Brain microvascular endothelial cell (primary cell): ENCODE measurements at places on chromosomes 5 and 9.
A peak's percentile ranks its signal among the peaks of the same experiment; 100 is the strongest.

DNA sequence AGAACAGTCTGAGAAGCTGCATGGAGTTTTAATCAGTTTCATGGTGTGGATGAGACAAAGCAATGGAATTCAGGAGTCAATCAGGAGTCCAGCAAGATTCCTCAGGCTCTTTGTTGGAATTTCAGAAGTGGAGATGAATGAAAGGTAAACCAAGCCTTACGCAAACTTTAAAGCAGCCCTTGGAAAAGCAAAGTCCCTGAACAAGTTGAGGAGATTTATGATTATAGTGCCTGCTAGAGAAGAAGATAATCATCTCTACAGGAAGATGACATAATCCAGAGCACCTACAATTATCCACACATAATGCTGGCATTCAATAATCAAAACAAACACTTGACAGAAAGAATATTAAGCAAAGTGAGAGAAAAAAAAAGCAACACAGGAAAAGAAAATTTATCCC, 1380.1 kb upstream of the NUDT12 start:
- DNase-seq, result no peak

GRCh38 chr9:120191141-120191540, 388.8 kb downstream of the CDK5RAP2 start:
- no peak for DNase-seq

GRCh38 chr9:120403543-120403856, 176.5 kb downstream of the CDK5RAP2 start:
- no peak for DNase-seq

- DNase-seq, result no peak
These were observed 17.9 kb downstream of the FGD3 start for GRCh38 chr9:92965061-92965758.

GRCh38 chr5:6504677-6505415, 56.2 kb downstream of the UBE2QL1 start:
- DNase-seq, result no peak

GRCh38 chr9:85872463-85872862, 68.5 kb upstream of the NAA35 start:
- no peak for DNase-seq

DNA sequence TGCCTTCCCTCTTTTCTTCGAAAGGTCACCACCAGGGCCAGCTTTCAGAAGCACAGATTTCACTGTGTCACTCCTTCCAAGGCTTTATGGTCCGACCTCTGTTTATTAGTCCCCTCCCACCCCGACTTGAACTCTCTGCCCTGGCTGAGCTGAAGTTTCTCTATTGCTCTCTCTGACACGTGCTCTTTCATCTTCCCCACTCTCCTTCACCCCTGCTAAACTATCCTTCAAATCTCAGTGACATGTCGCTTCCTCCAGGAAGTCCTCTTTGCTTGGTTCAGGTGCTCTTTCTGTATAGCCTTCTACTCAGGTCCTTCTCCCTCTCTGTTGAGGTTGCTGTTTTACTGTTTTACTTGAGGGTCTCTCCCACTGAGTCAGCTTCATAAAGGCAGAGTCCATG, 64.4 kb downstream of the ARHGEF37 start:
- no peak for DNase-seq

DNA sequence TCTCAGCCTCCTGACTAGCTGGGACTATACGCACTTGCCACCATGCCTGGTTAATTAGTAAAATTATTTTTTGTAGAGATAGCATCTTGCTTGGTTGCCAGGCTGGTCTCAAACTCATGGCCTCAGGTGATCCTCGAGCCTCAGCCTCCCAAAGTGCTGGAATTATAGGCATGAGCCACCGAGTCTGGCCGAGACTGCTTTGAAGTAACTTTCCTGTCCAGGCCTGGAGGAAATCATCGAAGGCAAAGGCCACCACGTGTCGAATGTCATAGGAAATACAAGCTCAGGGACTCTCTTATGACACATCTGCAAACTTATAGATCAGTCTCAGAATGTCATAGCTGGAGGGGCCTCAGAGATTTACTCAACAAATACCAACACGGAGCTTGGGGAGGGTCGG, 25.1 kb downstream of the RAPGEF1 start:
- no peak for DNase-seq

DNA sequence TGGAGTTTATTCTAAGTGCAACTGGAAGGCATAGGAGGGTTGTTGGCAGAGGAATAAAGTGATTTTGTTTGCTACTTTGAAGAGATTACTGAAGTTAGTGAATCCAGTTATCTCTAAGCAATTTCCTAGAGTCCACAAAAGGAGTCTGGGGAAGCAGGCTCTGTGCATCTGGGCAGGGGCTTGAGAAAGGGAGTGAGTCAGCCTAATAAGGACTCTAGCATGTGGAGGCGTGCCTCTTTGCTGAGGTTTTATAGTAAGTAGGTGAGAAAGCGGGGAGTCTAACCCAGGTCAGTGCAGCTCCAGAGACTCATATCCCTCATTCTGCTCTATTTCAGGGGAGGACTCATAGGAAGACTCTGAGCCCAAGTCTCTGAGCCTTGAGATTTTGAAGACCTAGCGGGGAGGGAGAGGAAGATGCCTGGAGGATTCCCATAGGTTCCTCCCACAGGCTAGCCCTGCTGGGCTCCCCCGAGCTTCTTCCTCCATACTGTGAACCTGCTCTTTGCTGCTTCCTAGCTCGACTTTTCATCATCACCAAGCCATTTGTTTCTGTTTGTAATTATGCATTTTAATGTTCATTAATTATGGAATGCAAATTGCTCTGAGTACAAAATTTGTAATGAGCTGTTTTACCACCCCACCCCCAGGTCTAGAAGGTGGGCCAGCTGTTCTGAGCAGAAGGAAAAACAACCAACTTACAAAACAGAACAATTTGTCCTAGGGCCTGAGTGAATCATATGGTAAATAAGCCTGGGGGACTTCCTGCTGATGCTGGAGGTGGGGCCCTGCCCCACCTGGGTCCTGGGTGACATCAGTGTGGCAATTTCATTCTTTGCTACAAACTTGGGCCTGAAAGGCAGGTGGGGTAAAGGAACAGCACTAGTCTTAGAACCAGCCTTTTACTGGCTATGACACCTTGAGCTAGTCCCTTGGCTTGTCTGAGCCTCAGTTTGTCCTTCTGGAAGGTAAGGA, 150.2 kb downstream of the TRIM32 start:
- no peak for DNase-seq

DNA sequence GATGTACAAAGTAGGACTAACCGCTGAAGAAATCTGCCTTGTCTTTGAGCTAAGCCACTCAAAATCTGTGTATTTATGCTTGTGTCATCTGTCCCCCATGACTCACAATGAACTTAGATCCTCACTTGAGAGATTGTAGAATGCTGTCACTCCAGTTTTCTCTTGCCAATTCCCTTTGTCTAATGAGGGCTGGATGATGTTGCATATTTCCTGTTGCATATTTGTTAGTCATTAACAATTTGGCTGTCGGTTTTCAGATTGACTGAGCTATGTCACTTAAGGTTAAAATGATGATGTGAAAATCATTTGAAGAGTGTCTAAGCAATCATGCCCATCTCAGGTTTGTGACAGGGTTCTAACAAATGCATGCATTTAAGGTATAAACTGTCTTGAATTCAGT, 481.7 kb downstream of the CDH10 start:
- DNase-seq, result no peak

DNA sequence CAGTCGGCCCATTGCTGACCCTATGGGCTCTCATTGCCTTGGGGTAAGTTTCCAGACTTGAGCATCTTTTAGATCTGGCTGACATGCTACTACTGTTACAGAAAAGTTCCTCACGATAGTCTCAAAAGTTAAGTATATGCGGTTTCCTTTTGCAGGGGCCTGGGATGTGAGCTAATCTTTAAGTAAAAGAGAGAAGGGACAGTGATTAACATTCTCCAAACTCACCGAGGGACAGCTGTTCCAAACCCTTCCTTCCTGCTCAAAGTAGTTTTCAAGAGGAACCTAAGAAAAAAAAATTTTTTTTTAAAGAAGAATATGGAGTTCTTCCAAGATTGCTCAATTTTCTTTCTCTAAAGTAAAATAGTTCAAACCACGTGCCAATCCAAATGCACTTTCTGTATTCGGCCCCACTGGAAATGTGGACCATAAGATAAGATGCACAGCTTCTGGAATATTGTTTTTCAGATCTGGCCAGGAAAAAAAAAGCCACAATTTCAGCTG, 168.0 kb upstream of the SPRY4 start:
- DNase-seq, result no peak

GRCh38 chr5:177458912-177459350, 12.3 kb downstream of the PRR7 start:
- peak; percentile 23 for DNase-seq

DNA sequence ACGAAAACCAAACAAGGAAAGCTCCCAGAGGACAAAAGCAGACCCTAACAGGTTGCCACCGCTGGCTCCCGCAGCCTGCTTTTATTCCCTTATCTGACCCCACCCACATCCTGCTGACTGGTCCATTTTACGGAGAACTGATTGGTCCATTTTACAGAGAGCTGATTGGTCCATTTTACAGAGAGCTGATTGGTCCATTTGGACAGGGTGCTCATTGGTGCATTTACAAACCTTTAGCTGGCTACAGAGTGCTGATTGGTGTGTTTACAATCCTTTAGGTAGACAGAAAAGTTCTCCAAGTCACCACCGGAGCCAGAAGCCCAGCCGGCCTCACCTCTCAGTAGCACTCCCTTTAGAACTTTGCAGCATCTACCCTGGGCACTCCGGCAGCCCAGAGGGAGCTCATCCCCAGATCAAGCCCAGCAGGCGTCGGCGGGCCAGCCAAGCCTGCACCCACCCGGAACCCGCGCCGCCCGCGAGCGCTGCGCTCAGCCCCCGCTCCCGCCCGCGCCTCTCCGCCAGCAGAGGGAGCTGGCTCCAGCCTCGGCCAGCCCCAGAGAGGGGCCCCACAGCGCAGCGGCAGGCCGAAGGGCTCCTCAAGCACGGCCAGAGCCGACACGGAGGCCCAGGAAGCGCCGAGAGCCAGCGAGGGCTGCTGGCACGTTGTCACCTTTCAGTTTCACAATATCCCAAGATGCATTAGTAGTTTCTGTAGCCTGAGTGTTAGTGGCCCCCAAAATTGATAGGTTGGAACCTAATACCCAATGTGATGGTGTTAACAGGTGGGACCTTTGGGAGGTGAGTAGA, 35.3 kb upstream of the CLPTM1L start:
- DNase-seq, result no peak

DNA sequence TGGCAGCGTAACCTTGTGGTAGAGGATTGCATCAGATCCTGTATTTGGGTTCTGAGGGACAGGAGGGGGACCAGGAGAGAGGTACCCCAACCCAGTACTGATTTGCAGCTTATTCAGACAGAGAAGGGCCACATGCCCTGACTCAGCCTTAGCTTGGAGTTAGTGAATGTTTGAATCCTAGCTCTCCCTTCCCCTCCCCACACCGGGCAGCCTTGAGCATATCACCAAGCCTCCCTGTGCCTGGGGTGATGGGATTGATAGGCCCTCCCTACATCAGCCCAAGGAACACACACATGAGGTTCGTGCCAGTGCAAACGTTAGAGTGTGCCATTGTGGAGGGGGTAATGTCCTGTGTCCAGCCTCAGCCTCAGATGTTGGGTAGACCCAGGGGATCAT, 71.9 kb downstream of the AMBP start:
- DNase-seq, result no peak

DNA sequence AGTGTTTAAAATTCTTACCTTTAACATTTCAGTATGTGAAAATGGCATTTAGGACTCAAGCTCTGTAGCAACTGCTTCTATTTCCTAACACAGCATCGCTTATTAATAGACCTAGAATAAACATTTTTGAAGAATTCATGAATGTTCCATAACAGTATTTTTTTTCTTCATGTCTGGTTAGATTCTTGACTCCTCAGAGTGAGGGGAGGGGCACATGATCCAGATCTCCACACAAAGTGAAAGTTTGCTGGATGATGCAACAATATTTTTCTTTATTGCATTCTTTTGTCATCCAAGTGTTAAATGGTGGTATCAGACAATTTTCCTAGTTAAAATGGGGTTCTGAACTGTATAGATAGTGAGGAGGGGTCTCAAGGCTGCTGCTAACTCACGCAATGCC, 130.8 kb upstream of the MAN2A1 start:
- DNase-seq, result peak; percentile 17

DNA sequence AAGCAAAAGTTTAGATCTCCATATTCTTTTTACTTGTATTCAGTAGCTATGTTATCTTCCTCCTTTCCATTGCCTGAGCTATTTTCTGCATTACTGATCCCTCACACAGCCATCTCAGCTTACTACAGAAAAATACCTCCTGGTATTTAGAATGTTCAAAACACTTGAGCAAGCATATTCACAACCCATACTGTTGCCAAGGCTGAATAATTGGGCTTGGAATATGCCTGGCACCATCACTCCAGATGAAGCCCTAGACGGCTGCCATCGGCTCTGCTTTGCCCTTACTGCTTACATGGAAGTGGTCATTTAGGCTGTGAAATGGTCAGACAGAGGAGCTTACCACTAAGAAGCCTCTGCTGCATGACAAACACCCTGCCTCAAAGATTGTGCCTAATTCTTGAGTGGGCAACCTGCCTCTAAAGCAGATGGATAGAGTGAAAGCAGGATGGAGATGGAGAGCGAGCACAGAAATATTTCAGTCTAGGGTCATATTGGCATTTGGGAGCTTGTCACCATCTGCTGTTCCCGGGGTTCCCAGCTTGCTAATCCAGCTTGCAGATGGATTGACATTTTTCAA, 92.5 kb upstream of the TAS2R1 start:
- DNase-seq, result no peak

DNA sequence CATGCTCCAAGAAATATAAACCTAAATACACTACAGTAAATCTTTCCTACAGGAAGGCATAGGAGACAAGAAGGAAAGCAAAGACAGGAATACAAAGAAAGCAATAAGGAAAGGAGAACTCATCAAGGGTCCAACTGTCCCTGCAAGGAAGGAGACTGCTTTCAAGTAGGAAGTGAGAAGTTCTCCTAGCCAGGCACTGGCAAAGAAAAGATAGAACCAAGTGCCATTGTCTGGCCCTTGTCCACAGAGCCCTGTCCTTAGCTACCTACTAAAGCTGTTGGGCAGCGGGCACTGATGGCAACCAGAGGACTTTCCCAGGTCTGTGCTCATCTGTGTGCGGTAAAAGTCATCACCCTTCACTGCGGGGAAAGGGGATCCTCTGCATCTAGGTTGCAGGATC, 108.2 kb downstream of the KLHL3 start:
- no peak for DNase-seq

GRCh38 chr5:80656425-80656824, 1.6 kb upstream of the DHFR start:
- peak; percentile 5 for DNase-seq

DNA sequence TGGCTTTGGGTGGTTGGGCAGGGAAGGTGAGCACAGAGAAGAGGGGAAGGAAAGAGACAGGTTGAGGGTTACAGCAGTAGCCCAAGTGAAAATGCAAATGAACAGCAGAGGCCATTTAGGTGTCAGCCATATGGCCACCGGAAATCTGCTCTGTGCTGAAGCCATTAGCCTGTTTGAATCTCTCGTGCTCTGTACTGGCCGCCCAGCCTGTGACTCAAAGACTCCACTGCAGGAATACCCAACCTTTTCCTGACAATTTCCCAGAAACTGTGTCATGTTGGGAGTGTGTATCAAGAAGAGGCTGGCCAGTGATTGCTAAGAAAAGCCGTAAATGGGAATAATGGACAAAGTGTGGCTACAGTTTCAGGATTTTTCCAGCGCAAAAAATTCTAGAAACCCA, 35.9 kb upstream of the RAI14 start:
- DNase-seq, result no peak
